ENCODE measurements at places on chromosomes 1 and 21. TPM values are rescaled to one million over a fixed set of nuclear protein-coding genes. Genes with fewer than 3 reads are reported as not detected.

The MORN1 gene
- total RNA-seq: 6.3 TPM

The FMO1 gene
- total RNA-seq: not detected

The LCE3D gene
- not detected for total RNA-seq

The SASS6 gene
- total RNA-seq: 2.3 TPM

The FCAMR gene
- total RNA-seq: not detected

The RPTN gene
- not detected for total RNA-seq

The CFH gene
- 22.7 TPM for total RNA-seq

The CD2 gene
- total RNA-seq: not detected
